ENCODE measurements at places on chromosomes 6 and 20. TPM values are rescaled to one million over a fixed set of nuclear protein-coding genes. Genes with fewer than 3 reads are reported as not detected.

DNA sequence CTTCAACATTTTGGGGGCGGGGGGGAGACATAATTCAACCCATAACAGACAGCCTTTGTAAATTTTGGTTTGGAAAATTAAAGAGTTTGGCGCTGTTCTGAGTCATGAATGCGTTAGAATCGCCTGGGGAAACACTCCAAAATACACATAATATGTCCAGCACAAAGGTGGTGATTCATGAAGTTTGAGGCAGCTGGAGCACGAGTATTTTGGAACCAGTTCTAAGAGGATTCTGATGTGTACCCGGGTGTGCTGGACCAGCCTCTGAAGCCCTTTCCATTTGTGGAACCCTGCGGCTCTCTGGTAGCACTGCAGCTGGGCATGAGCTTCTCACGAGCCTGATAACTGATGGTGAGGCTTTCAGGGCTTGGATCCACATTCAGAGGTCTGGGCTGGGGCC is 4.7 kb downstream of the GMPR start:
- DNase-seq: peak; percentile 87
- no peak overlapping the region for H3K4me3 ChIP-seq
- H3K27me3 ChIP-seq: no peaks in the 10 kb centered on the region
- H3K36me3 ChIP-seq: no peaks in the 10 kb centered on the region
- no peak overlapping the region for H3K27ac ChIP-seq

DNA sequence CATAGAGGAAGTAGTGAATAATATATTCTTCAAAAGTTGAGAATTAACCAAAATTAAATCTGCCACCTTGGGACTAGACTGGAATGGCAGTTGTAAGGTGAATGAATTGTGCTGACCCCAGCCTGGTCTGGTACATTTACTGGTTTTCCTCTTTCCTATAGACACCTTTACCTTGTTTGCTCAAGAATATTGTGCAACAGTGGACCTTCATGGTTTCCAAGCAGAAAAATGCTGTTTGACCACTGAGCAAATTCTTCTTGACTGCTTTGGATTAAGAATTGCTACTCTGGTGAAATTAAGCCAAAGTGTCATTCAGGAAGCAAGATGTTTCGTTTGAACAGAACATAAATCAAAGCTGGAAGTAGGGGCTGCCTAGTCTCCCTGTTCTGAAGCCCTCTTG is 156.6 kb upstream of the TAB2 start:
- no peak overlapping the region for H3K27ac ChIP-seq
- H3K36me3 ChIP-seq: no peaks in the 10 kb centered on the region
- DNase-seq: no peak
- H3K4me3 ChIP-seq: no peak overlapping the region
- H3K4me1 ChIP-seq: no peaks in the 10 kb centered on the region
- H3K27me3 ChIP-seq: peaks cover 21% of the 10 kb centered on the region

DNA sequence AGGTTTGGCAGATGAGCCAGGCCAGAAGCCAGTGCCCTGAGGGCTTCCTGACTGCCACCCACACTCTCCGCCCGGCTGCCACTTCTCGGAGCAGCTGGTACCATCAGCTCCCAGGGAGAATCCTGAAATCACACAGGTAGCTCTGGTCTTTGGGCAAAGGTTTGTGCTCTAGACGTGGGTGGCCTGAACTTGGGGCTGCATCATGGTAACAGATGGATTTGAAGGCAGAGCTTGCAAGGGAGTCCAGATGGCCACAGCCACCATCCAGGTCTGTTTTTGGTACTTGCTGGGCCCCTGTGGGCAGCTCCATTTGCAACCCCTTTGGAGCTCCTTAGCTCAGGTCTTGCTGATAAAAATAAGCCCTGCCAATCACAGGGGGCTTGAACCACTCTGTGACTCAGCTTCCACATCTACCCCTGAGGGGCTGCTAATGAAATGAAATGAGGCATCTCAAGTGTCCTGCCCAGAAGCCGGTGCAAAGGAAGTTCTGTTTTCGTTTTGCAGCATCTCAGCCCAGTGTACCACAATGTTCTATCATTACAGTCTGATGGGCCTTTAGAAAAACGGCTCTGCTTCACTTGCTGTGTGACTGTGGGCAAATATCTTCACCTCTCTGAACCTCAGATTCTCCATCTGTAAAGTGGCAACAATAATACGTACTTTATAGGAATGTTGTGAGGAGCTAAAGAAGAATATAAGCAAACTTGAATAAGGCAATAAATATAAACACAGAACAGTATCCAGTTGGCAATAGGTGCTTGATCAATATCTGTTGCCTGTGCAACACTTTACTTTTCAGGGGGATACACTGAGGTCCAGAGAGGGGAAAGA is 25.1 kb upstream of the CDH22 start:
- no peak for DNase-seq
- peaks cover 68% of the 10 kb centered on the region for H3K27me3 ChIP-seq
- no peaks in the 10 kb centered on the region for H3K36me3 ChIP-seq
- H3K4me3 ChIP-seq: no peak overlapping the region
- no peaks in the 10 kb centered on the region for H3K4me1 ChIP-seq

GRCh38 chr6:136487759-136488425 is 62.3 kb downstream of the MAP7 start:
- H3K4me1 ChIP-seq: no peaks in the 10 kb centered on the region
- no peak overlapping the region for H3K27ac ChIP-seq
- H3K36me3 ChIP-seq: no peaks in the 10 kb centered on the region
- no peak overlapping the region for H3K4me3 ChIP-seq
- H3K27me3 ChIP-seq: peaks cover 7% of the 10 kb centered on the region
- no peak for DNase-seq

GRCh38 chr6:3410385-3411360 is 46.2 kb downstream of the SLC22A23 start:
- DNase-seq: peak; percentile 57
- no peak overlapping the region for H3K4me3 ChIP-seq
- no peak overlapping the region for H3K27ac ChIP-seq
- peaks cover 15% of the 10 kb centered on the region for H3K27me3 ChIP-seq
- H3K4me1 ChIP-seq: no peaks in the 10 kb centered on the region

GRCh38 chr6:118770112-118770788 is 118.9 kb upstream of the CEP85L start:
- H3K4me3 ChIP-seq: no peak overlapping the region
- H3K4me1 ChIP-seq: peaks cover 4% of the 10 kb centered on the region
- no peaks in the 10 kb centered on the region for H3K36me3 ChIP-seq

- H3K4me1 ChIP-seq: no peaks in the 10 kb centered on the region
- H3K27ac ChIP-seq: no peak overlapping the region
- DNase-seq: no peak
- no peak overlapping the region for H3K4me3 ChIP-seq
- no peaks in the 10 kb centered on the region for H3K36me3 ChIP-seq
- no peaks in the 10 kb centered on the region for H3K27me3 ChIP-seq
These were observed 77.3 kb downstream of the DACT2 start for GRCh38 chr6:168242111-168242939.

DNA sequence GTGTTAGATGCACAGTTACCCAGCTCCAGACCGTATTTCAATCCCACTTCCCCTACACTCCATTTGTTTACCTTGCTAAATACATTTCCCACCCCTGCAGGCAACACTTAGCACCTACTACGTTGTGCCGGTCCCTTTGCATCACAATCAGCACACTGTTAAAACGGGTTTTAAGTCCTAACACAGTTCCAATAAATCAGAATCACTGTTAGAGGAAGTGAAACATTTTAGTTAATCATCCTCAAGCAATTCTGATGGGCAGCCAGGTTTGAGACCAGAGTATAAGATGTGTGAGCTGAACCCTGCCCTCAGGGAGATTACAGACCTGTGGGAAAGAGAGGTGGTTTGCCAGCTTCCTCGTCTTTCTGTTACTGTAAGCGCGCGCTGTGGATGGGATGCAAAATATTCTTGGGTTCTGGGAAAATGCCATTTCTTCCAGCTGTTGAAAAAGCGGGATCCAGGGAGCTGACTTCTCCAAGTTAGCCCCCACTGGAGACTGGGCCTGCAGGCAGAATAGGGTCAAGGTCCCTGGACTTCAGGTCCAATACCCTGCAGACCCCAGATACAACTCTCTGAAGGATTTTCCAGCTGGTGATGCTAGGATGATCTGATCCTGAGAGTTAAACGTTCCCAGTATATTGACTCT is 3.1 kb downstream of the ZCCHC3 start:
- H3K27ac ChIP-seq: peak overlapping the region; percentile 19
- H3K4me1 ChIP-seq: peaks cover 18% of the 10 kb centered on the region
- no peak for DNase-seq
- H3K4me3 ChIP-seq: peak overlapping the region; percentile 29
- H3K27me3 ChIP-seq: no peaks in the 10 kb centered on the region
- H3K36me3 ChIP-seq: peaks cover 5% of the 10 kb centered on the region

DNA sequence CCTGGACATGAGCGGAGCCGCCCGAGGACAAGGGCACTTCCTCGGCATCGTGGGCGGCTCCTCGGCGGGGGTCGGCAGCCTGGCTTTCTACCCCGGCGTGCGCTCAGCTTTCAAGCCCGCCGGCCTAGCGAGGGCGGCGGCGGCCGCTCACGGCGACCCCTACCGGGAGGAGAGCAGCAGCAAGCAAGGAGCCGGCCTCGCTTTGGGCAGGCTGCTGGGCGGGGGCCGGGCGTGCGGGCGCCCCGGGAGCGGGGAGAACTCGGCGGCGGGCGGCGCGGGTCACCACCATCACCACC is 6.7 kb downstream of the PRDM13 start:
- H3K27ac ChIP-seq: no peak overlapping the region
- peaks cover 77% of the 10 kb centered on the region for H3K27me3 ChIP-seq
- H3K4me3 ChIP-seq: peak overlapping the region; percentile 12
- DNase-seq: peak; percentile 18
- no peaks in the 10 kb centered on the region for H3K4me1 ChIP-seq

DNA sequence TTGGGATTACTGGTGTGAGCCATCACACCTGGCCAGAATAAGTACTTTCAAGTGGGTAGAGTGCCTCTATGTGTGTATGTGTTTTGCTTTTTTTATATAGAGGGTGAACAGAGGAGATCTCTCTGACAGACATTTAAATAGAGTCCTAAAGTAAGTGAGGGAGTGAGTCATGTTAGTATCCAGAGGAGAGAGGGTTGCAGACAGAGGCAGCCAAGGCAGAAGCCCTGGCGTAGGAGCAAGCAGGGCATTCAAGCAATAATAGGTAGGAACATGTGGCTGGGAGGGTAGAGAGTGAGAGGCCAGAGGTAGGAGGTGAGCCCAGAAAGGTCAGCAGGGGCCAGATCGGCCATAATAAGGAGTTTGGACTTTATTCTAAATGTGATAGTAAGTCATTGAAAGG is 48.9 kb downstream of the PHF20 start:
- H3K4me1 ChIP-seq: peaks cover 17% of the 10 kb centered on the region
- peak; percentile 52 for DNase-seq
- no peaks in the 10 kb centered on the region for H3K27me3 ChIP-seq
- H3K27ac ChIP-seq: 0 out of 2 replicates have a peak overlapping the region, but pooled peaks have one; percentile 2
- no peak overlapping the region for H3K4me3 ChIP-seq

- H3K27ac ChIP-seq: no peak overlapping the region
- H3K4me3 ChIP-seq: no peak overlapping the region
- H3K36me3 ChIP-seq: no peaks in the 10 kb centered on the region
- no peaks in the 10 kb centered on the region for H3K27me3 ChIP-seq
- no peaks in the 10 kb centered on the region for H3K4me1 ChIP-seq
- no peak for DNase-seq
These were observed 350.3 kb downstream of the KIF16B start for GRCh38 chr20:16222859-16223411.

GRCh38 chr6:116766506-116767176 is 1.1 kb upstream of the FAM162B start:
- no peak overlapping the region for H3K27ac ChIP-seq
- no peaks in the 10 kb centered on the region for H3K4me1 ChIP-seq
- no peaks in the 10 kb centered on the region for H3K36me3 ChIP-seq
- no peak for DNase-seq

GRCh38 chr6:107401573-107401972 is 57.8 kb downstream of the PDSS2 start:
- H3K27me3 ChIP-seq: no peaks in the 10 kb centered on the region
- DNase-seq: no peak
- no peak overlapping the region for H3K4me3 ChIP-seq
- H3K4me1 ChIP-seq: no peaks in the 10 kb centered on the region

DNA sequence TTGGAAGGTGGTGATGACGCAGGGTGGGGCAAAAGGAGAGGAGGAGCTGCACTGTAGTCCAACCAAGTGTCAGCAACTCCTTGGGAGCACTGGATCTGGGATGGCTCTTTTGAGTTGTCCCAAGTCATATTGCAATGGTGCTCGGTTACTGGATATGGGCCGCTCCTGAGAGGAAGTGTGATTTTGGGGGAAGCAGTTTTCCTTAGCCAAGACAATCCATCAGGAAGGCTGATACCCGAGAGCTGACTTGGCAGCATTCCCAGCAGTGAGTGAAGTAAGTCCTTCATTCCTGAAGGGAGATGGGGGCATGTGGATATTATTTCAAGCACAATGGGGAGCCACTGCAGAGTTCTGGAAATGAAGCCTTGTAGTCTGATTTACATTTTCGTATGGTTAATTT is 354.1 kb downstream of the RFPL4B start:
- peak; percentile 62 for DNase-seq
- no peak overlapping the region for H3K27ac ChIP-seq
- peaks cover 2% of the 10 kb centered on the region for H3K4me1 ChIP-seq
- H3K36me3 ChIP-seq: no peaks in the 10 kb centered on the region
- H3K27me3 ChIP-seq: no peaks in the 10 kb centered on the region

DNA sequence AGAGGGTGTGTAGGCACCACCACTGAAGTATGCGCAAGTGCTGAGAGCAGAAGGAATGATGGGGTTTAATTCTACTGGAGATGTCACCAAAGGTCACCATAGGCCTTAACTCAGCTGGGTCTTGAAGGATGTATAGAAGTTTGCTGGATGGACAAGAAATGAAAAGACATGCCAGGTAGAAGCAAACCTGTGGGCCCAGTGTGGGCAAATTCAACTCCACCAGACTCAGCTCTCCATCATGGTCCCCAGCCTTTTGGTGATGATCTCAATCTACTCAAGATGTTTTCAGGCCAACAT is 124.5 kb downstream of the SNX5 start:
- H3K4me1 ChIP-seq: peaks cover 24% of the 10 kb centered on the region
- H3K4me3 ChIP-seq: no peak overlapping the region
- H3K27ac ChIP-seq: peak overlapping the region; percentile 90
- no peaks in the 10 kb centered on the region for H3K27me3 ChIP-seq
- no peak for DNase-seq

- H3K27ac ChIP-seq: no peak overlapping the region
- no peaks in the 10 kb centered on the region for H3K36me3 ChIP-seq
- DNase-seq: no peak
- no peaks in the 10 kb centered on the region for H3K4me1 ChIP-seq
- no peak overlapping the region for H3K4me3 ChIP-seq
- no peaks in the 10 kb centered on the region for H3K27me3 ChIP-seq
These were observed 31.1 kb upstream of the SMAP1 start for GRCh38 chr6:70636596-70636995.

- peak; percentile 5 for DNase-seq
- H3K36me3 ChIP-seq: no peaks in the 10 kb centered on the region
These were observed 167.4 kb upstream of the BMP2 start for GRCh38 chr20:6599876-6600735.

GRCh38 chr6:31287619-31288018 is 15.7 kb upstream of the HLA-C start:
- no peak overlapping the region for H3K4me3 ChIP-seq
- H3K27ac ChIP-seq: no peak overlapping the region
- H3K36me3 ChIP-seq: no peaks in the 10 kb centered on the region
- DNase-seq: no peak
- H3K27me3 ChIP-seq: peaks cover 17% of the 10 kb centered on the region
- no peaks in the 10 kb centered on the region for H3K4me1 ChIP-seq

The CFB gene
- total RNA-seq: 1.8 TPM

The CFAP206 gene
- total RNA-seq: 0.28 TPM

The CCN6 gene
- total RNA-seq: not detected

The LY6G6F gene
- total RNA-seq: not detected

The RAET1L gene
- not detected for total RNA-seq

The PACRG gene
- total RNA-seq: not detected

The SLPI gene
- total RNA-seq: not detected

The NKX2-2 gene
- total RNA-seq: not detected

The MYH7B gene
- not detected for total RNA-seq

The RAMACL gene
- 1.1 TPM for total RNA-seq

All from IMR-90 (cell line).